ENCODE measurements at places on chromosomes 1 and 21.
A peak's percentile ranks its signal among the peaks of the same experiment; 100 is the strongest.

DNA sequence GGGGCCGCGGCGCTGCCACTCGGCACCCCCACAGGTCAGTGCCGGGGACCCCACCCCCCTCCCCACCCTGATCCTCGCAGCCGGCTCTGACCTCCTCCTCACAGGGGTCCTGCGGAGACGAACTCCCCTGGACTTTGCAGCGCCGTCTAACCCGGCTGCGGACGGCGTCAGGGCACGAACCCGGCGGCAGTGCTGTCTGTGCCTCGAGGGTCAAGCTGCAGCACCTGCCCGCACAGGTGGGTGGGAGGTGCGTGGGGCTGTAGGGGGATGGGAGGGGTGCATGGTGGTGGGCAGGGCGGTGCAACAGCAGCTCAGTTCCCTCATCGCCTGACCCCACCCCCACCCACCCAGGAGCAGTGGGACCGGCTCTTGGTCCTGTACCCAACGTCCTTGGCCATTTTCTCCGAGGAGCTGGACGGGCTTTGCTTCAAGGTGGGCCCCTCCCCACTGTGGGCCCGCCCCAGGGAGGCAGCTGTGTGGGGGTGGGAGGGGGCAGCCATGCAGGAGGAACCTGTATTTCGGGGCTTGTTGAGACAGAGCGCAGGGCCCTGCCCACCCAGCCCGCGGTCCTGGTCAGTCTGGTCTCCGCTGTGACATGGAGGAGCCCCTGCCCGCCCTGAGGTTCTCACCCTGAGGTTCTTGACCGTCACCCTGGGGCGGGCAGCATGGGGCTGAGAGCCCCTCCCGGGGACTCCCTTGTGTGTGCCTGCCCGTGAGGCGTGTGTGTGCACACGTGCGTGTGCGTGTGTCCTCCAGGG is 4.9 kb downstream of the PLEKHN1 start:
- no peak for DNase-seq

- no peak for DNase-seq
Observed at GRCh38 chr1:97163591-97164275, 442.1 kb downstream of the PTBP2 start.

DNA sequence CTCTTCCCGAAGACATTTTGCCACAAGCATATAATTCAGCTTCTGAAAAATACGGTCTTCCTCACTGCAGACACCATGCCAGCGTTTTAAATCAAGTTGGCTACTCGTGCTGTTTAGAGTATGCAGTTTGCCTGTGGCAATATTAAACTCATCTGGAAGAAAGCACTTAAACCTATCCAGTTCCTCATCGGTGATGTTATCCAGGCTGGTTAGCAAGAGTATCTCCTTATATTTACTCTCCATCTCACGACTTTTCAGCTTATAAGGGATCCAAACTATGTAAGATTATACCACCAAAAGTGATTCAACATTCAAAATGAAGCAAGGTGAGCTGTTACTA is 9.7 kb upstream of the IFI16 start:
- DNase-seq, result no peak

DNA sequence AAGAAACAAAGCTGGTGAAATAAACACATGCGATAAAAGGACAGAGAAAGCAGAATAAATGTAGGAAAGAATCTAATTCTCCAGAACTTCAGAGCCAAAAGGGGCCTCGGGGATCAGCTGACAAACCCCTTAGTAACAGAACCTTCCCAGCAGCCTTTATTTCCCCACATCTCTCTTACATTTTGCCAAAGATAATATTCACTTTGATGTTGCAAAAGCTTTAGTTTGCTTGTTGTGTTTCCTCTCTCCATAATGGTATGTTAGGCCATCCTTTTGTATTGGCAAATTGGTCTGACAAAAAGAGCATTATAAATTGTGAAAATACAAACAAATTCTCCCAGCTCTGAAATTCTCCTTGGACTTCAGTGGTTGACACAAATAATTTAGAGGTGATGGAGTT is 54.9 kb downstream of the OPTC start:
- DNase-seq, result no peak

DNA sequence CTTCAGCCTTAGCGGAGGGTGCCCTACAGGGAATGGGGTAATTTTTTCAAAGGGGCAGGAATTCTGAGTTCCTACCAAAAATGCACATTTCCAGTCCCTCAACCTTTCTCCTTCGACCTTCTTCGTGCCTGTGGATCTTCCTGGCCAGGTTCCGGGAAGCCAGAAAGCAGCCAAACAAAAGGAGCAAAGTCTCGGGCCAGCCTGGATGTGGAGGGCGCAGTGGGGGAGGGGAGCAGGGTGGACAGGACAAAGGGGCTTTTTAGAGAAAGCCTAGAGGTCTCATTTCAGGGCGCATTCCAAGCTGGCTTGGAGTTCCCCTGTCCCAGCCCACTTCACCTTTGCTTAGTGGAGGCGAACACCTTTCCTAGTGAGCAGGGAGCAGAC is 2.9 kb upstream of the INAVA start:
- no peak for DNase-seq

- DNase-seq, result no peak
Observed at GRCh38 chr21:34949499-34949898, 99.6 kb downstream of the RUNX1 start.

- DNase-seq, result no peak
Observed at GRCh38 chr1:40309374-40310128, 7.5 kb downstream of the COL9A2 start.

DNA sequence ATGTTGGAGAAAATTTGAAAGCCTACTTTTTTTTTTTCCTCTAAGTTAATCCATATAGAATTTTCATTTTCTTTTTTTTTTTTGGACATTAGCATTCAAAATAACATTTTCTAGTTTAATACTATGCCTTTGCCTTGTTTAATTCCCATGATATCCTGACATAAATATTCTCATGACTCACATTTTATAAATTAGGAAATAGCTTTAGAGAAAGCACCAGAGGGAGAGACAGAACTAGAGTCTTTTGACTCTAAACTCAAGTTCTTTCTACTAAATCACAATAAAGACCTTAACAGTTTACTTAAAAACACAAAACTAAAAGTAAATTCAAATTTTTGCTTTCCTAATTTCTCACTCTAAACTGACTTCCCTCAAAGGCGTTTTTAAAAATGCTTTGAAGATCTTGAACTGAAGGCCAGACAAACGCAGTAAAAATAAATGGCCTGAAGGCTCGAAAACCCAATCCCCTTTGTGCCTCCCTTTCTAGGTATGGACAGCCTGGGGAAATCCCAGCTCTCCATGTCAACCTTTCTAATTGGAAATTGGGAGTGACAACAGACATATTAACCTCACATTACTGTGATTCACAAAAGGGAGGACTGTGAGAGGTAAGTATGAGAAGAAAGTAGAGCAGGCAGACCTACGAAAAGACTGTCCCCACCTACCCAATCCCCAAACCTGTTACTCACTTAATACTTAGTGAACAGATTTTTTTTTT is 104.6 kb downstream of the ENAH start:
- no peak for DNase-seq

DNA sequence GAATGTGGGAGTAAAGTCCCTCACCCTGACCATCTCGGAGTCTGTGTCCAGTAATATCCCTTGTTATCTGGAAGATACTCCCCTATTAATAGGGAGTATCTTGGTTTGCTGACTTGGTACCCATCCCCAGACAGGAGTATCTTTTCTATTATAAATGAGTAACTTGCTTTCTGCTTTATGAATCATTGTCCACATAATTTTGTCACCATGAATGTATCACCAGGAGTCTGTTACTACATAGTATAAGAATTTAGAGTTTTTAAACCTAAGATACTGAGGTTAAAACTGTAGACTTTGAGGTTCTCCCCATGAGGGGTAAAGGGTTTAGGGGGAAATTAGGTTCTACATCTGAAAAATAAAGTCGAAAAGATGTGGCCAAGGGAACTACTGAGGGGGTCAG is 175.6 kb downstream of the FCRL5 start:
- DNase-seq, result no peak

DNA sequence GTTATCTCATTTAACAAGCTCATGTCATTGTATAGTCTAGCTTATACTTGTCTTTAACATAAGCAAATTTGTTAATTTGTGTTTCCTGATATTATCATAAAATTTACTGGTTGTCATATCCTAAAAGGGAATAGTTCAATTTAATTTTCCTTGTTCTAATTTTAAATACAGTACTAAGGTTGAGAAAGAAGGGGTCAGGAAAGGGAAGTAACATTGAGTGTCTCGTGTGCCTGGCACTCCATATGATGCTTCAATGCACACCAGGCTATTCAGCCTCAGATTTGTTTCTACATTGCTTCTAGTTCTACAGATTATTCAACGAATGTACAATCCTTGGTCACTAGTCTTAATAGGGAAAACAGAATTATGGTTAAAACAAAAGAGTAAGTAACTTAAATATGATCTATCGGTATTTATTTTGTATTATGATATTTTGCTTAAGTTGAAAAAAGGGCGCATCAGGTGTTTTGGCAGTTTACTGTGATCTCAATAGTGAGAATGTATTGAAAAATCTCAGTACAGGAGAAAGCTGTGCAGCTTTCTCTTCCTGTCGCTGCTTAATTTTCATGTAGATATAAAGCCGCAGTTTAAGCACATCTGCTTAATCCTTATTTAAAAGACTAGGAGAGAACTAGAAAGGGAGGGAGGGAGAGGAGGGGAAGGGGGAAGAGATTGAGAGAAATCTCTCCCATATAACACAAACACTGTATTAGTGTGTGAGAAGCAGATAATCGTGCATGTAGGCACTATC is 13.0 kb downstream of the PTPRC start:
- no peak for DNase-seq

GRCh38 chr1:185567440-185567839 is 166.8 kb upstream of the HMCN1 start:
- DNase-seq, result no peak

- DNase-seq, result no peak
Observed at GRCh38 chr1:26539722-26540121, 10.2 kb downstream of the RPS6KA1 start.

GRCh38 chr21:26946744-26947446 is 20.0 kb downstream of the ADAMTS5 start:
- DNase-seq, result no peak

- DNase-seq, result no peak
Observed at GRCh38 chr1:20551945-20552727, at the start of gene FAM43B. TSS of gene FAM43B (plus strand) at chr1:20552573. CDS start at chr1:20552974, 401 bp downstream.

- DNase-seq, result no peak
Observed at GRCh38 chr1:217647791-217648190, 16.6 kb downstream of the SPATA17 start.

DNA sequence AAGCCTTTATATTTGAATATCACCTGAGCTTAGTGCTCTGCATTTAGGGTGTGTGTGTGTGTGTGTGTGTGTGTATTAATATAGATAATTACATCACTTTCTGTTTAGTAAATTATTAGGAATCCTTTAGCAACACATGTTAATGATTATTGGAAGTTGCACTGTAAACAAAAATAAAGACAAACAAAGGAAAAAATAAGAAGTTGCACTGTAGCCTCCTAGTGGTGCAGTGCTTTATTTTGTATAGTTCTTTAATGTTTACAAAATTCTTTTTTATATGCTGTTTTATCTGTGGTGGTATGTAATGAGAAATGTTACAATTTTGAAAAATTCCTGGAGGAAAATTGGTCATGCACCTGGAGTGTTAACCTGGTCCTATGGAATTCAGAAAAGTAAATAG is 69.2 kb downstream of the UBE4B start:
- no peak for DNase-seq

- peak; percentile 23 for DNase-seq
Observed at GRCh38 chr1:236103646-236104218, 38.6 kb upstream of the GPR137B start.

DNA sequence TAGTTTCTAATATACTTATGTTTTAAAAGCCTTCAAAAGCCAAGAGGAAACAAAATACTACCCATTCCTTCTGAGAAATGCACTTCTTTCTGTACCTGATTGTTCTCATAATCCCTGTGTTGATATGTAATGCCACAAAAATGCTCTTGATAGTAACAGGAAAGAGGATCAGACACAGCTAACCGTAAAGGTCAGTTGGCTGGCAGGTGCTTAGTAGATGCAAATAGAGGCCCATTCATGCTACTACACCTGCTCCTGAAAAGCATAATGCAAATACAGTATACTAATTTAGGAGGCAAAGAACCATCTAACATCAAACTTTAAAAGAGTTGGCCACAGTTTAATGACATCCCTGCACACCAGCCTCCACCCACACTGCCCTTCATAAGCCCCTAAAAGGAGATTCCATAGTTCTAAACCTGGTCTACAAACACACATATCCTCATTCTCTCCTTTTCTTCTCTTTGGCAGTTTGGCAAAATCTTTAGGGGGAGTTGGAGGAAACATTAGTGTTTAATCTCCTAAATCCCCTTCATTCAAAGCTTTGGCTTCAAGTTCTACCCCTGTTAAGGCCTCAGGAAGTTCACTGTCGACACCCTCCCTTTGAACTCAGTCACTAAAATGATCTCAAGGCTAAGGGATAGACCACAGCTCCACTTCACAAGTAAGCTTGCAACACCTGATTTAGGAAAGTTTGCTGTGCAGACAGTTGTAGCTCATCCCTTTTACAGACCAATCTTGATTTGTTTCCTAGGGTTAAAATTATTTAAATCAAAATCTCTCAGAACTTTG is 2.9 kb upstream of the CD46 start:
- DNase-seq, result no peak

GRCh38 chr21:41494242-41494641 is 13.7 kb downstream of the TMPRSS2 start:
- DNase-seq, result no peak

DNA sequence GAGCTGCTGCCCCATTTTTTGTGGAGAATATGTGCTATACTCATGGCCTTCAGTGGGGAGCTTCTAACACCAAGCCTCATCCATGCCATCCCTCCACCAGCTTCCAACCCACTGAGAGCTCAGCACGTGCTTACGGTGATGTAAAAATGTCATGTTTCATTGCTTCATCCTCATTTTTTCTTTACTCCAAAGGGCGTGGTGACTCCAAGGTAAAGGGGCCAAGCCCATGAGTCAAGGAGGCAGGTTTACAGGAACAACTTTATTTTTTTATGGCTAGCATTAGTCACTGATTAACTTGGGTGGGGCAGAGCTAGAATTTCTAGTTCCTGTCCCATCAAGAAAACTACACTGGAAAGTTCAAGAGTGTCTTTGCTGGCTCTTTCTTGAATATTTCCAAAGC is at the start of gene C1orf226:
Gene C1orf226, plus strand, starts transcription at position 346 of the 400 bp plus-strand sequence. CDS start 174 bp downstream, outside the sequence.
- DNase-seq, result no peak

DNA sequence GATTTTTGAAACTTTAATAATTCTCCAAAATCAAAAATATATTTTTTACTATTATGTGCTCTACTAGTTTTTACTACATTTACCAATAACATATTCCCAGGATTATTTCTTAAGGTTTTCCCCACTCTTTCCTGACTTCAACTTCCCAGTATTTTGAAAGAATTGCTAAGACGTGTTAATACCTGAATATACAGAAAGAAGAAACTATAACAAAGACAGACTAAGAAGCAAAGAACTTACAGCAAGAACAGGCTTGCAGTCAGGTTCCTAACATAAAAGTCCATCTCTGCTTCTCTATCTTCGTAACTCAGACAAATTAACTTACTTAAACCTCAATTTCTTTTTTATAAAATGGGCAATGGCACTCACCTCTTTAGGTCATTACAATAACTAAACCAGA is 63.2 kb downstream of the SRSF11 start:
- no peak for DNase-seq

Measured in activated CD4-positive, CD25-positive, alpha-beta regulatory T cell treated with anti-CD3 and anti-CD28 coated beads, Interleukin-2, amount 50 U/mL, for 16 hours (primary cell).